ENCODE measurements at places on chromosomes 16 and 17.

DNA sequence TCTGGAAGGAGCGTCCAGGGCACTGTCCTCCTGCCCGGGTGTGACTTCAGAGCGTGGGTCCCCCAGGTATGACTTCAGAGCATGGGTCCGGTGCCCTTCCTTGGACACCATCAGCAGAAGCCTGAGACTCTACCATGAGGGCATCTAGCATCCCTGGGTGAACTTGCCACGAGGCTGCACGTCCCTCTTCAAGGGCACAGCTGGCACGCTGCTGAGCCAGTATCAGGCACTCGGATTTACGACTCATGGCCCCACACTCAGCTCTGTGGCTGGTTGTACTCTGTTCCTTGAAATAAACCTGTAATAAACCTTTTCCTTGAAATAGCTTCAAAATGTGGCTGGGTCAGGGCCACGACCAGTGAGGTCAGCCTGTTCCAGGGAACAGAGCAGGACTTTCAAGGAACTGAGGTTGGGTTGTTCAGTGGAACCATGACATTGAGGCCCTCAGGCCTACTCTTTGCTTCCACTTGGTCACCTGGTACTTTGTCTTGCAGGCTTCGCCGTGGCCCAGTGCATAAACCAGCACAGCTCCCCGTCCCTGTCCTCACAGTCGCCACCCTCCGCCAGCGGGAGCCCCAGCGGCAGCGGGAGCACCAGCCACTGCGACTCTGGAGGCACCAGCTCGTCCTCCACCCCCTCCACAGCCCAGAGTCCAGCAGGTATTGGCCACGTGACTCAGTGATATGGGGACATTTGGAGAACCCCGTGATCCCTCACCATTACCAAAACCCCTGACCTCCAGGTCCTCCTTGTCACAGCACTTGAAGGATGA lies 89.9 kb downstream of the SOCS1 start:
- peak; percentile 57 for ATAC-seq

DNA sequence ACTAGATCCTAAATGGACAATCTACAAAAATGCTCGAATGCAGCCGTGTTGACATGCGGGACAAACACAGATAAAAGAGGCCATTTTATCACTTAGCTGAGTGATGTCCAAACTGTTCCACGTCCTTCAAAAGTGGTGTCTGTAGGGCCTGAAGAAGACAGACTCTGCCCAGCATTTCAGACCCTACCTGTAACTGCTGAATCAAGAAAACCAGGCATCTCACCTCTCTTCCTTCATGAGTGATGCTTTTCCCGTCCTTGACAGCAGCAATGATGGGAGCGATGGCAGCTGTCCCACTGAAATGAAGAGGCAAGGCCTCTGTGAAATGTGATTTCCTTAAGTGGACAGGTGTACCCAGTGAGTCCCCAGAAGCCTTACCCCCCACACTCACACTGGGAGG lies 12.3 kb downstream of the ELAC2 start:
- ATAC-seq, result no peak

- peak; percentile 85 for ATAC-seq
Observed at GRCh38 chr17:50200457-50201275, 765 bp downstream of the COL1A1 start.

GRCh38 chr17:6510321-6510977 lies 45.9 kb downstream of the PITPNM3 start:
- ATAC-seq, result no peak

- no peak for ATAC-seq
Observed at GRCh38 chr16:19710191-19710908, 7.7 kb downstream of the KNOP1 start.

- ATAC-seq, result no peak
Observed at GRCh38 chr17:28365487-28365886, 488 bp upstream of the SEBOX start.

DNA sequence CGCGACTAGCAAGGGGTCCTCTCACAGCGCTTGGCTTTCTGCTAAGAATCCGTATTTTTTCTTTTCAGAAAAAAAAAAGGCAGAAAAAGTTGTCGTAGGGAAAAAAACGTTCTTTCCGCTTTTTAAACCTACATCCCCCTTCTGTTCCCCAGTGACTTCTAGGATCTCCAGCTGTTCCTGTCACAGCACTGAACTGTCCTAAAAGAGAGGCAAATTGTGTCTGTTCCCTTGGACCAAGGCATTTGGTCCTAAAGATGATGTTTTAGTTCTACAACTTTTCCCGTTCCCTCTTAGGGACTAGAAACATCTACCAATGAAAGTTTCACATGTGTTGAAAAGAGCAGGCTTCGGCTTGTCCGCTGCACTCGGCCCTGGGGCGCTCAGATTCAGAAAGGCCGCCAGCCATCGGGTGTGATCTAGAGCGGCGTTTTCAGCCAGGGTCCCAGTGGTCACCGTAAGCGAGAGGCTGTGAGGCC lies 100.7 kb upstream of the CHMP6 start:
- no peak for ATAC-seq

- ATAC-seq, result no peak
Observed at GRCh38 chr17:34393401-34393800, 30.4 kb upstream of the CCL1 start.

All from activated T-helper 17 cell treated with anti-CD3 and anti-CD28 coated beads, Interleukin-2, amount 50 U/mL, for 72 hours (primary cell).